Inflammatory macrophage treated with lipopolysaccharide for 4 hours (primary cell): ENCODE measurements at places on chromosomes 16 and 17.

GRCh38 chr17:76365256-76365903, 11.7 kb upstream of the PRPSAP1 start:
- peak; percentile 19 for DNase-seq

DNA sequence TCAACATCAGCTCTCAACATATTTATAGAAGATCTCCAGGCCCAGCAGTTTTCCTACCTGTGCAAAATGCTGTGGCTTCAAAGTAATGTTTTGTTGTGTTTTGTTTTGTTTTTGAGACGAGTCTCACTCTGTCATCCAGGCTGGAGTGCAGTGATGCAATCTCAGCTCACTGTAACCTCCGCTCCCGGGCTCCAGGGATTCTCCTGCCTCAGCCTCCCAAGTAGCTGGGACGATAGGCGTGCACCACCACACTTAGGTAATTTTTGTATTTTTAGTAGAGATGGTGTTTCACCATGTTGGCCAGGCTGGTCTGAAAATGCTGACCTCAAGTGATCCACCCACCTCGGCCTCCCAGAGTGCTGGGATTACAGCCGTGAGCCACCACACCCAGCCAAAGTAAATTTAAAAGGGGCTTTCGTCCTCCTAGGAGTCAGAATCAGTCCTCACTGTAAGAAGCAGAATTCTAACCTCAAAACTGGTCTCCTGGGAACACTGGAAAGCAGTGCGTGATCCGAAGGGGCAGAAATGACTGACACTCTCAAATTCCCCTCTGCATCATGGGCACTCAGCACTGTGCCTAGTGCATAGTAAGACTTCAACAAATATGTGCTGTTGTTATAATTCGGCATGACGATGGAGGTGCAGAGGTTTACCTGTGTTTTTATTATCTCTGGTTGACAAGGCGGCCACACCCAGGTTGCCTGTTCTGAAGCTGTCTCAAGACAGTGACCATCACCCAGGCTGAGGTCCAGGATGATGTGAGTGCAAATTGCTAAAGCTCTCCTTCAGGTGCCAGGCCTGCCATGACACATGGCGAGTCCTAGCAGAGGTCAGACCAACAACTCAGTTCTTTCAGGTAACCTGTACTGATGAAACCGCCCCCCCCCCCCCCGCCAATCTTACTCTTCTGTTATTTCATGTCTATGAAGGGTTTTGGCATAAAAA, 59.8 kb downstream of the ADCY9 start:
- DNase-seq = no peak

GRCh38 chr16:14146445-14146844, 75.3 kb downstream of the MRTFB start:
- no peak for DNase-seq

- no peak for DNase-seq
Observed at GRCh38 chr16:3026609-3027488, 3.0 kb downstream of the THOC6 start.

DNA sequence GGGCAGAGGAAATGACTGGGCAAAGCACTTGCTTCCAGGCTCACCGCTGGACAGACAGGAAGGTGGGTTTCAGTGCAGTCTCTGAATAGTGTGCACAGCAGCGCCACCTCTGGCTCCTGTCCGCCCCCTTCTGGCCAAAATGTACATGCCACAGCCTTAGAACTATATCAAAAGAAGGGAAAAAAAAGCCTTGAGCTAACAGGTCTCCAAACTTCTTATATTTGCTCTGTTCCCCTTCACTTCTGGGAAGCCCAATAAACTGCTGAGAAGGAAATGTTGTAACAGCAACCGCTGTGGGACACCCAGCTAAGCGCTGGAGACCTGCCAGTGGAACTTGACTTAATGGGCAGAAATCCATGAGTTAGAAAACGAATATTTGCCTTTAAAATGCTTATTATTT, 17.5 kb downstream of the COG7 start:
- DNase-seq = peak; percentile 66

- no peak for DNase-seq
Observed at GRCh38 chr17:27569884-27570577, 61.0 kb upstream of the LGALS9 start.

DNA sequence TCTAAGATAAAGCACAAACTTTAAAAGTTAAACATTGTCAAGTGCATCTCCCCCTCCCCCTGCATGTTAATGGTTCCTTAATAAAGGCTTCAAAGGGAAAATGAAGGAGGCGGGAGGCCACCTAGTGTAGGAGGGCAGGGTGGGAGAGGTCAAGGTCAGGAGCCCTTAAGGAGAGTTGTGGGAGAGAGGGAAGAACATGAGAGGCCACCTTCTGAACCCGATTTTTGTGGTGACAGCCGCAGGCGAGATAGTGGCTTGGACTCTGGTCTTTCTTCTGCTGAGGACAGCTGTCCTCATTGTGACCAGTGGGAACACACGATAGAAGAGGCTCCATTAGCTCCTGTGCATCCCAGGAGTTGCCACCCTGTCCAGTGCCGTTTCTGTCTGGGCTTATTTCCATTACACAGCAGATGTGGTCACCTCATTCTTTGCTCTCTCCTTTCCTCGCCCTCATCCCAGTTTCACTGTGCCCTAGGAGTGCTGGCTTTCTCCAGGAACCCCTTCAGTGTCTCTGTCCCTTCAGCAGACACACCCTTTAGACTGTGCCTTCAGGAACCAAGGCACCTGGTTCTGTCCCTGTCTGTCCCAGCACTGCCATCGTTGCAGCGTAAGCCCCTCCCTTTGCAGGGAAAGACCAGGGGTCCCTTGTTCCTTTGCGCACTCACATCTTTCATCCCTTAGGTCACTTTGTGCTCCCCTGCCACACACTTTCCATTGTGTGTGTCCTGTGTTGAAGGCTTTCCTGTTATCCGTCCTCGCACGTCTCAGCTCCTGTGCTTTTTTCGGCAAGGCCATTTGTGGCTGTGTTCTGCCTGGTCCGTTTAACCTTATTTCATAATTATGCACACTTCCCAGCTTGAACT, 7.5 kb downstream of the SEC14L1 start:
- DNase-seq = no peak

GRCh38 chr17:1709971-1710806, at the start of gene TLCD2:
TLCD2 (minus strand) TSS chr17:1710377; CDS start chr17:1710242, 135 bp downstream.
- DNase-seq = peak; percentile 50

DNA sequence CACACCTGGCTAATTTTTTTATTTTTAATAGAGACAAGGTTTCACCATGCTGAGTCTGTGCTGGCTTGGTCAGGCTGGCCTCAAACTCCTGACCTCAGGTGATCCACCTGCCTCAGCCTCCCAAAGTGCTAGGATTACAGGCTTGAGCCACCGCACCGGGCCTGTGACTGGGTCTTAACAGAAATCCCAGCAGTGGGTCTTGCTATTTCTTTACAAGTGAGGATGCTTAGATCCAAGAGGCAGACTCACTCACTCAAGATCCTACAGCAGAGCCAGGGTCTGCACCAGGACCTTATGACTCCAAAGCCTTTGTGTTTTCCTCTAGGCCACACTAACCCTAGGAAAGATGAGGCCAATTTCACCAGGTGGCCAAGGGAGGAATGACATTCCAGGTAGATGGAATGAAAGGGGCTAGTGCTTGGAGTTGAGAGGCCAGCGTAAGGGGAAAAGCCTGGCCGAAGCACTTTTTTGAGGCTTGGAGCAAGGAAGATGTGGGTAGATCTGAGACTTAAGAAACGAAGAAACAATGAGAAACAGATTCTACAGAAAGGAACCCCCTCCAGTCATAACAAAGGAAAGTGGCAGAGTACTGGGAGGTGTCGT, 5.7 kb upstream of the STAT5A start:
- no peak for DNase-seq

DNA sequence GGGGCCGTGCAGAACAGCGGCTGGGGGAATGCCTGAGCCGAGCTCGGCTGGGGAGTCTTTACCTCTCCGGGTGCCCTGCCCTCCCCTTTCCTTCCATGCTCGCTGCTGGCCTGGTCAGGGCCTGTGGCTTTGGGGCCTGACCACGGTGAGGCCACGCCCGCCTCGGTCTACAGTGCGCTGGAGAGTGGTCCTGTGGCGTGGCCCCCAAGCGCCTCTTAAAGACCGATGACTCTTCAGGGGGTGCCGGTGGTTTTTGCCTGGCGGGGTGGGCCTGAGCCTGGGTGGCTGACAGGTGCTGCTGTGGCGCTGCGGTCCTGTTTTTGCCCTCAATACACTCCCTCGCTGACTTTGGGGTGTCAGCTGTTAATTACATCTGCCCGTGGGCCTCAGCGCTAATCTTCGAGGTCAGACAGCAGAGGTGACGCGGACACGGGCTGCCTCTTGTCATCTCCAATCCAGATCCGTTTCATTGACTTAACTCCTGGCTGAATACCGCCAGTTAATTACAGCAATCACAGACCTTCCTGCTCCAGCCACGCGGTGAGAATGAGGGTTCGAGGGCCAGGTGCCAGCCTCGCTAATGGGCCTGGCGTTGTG, 29.7 kb downstream of the GSE1 start:
- DNase-seq = no peak

DNA sequence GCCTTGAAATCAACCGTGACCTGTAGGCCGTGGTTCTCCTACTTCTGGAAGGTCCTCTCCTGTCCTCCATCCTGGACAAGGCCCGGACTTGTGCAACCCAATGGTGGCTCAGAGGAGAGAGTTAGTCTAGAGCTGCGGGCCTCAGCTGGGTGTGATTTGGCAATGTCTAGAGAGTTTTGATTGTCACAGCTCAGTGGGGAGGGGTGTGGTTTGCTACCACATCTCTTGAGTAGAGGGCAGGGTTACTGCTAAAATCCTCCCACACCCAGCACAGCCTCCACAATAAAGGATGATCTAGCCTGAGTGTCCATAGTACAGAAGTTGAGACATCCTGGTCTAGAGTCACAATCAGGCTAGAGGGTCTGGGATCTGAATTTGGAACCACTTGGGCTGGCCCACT, 40.3 kb downstream of the MYH13 start:
- DNase-seq = no peak

GRCh38 chr16:87332150-87332549, 15.0 kb upstream of the C16orf95 start:
- DNase-seq = no peak

GRCh38 chr16:50267651-50268050, 1.3 kb downstream of the ADCY7 start:
- DNase-seq = peak; percentile 56

DNA sequence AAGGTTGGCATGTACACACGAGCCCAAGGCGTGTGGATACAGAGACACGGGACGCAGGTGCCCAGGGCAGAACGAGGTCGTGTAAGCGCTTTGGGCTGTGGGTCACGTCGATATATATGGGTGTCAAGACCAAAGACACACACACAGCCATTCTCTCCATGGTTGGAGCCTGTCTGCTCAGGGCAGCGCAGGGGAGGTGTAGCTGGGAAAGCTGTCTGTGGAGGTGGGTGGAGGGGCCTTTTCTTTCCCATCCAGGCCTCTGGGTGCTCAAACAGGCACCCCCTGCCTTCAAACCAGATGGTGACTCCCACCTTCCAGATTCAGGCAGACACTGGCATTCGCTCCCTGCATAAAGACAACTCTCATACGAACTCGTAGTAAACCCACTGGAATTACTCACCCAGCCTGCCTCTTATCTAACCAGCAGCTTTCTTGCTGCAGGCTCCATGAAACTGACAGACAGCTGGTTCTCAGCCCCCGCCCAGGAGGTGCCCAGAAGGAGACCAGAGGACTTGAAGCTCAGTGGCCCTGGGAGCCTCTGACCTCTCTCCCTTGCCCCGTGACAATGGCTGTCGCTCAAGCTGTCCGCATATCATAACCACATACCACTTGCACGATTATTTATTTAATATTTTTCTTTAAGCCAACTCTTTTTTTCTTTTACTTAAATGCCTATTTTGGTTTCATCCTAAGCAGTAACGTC, 237.1 kb downstream of the KATNIP start:
- DNase-seq = no peak

DNA sequence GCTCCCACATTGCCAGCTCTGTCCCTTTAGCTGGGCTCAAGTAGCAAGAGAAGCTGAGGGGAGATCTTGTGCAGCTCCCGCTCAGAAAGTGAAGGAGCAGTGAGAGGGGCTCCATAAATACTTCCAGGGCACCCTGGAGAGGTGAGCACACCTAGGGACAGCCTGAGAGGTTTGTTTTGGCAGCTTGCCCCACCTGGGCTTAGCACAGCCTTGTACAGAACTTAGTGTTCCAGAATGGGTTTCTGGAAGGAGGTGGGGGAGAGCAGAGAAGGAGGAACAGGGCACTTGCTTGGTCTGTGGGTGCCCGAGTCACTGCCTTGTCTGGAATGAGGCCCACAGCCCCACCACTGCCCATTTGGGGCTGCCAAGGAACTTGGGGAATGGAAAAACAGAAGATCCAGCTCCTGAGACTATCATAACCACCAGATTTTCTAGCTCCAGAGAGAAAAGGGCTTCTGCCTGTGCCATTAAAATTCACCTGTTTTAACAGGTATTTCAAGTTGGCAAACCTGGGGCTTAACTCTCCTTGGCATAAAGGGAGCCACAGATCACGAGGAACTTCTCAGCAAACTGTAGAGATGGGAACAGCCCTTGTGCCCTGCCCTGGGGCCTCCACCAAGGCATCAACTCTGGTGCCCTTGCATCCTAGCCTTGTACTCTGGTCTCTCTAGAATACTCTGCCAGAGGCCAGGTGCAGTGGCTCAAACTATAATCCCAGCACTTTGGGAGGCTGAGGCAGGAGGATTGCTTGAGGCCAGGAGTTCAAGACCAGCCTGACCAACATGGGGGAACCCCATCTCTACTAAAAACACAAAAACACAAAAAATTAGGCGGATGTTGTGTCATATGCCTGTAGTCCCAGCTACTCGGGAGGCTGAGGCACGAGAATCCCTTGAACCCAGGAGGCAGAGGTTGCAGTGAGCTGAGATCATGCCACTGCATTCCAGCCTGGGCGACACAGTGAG, 1.9 kb downstream of the PRR15L start:
- DNase-seq = no peak

- no peak for DNase-seq
Observed at GRCh38 chr17:17886726-17887125, 49.9 kb upstream of the SREBF1 start.

GRCh38 chr16:19128454-19129200, 14.9 kb downstream of the ITPRIPL2 start:
- no peak for DNase-seq

DNA sequence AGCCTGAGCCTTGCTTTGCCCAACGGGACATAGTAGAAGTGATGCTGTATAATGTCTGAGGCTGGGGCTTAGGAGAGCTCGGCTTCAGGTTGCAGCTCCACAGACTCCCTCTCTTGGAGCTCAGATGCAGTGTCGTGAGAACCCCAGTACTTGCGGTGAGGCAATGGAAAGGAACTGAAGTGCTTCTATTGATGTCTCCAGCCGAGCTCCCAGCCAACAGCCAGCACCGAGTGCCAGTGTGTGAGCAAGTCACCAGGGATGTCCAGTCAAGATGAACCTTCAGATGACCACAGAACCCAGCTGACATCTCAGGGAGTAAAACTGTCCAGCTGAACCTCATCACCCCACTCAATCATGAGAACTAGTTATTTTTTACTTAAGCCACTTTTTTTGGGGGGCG, 268.1 kb downstream of the IRF8 start:
- no peak for DNase-seq

DNA sequence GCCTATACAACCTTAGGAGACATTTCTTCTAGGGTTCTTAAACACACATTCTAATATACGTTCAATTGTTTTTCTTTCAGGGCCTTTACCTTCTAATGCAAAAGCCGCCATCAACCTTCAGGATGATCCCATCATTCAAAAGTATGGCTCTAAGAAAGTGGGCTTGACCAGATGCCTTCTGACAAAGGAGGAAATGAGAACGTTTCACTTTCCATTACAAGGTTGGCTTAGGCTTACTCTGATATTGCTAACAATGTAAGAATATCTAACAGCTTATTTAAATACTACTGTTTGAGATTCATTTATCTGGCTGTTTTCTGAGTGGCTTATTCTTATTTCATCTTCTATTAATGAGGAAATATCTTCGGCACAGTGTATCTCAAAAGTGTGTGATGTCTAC, 15.4 kb downstream of the REXO5 start:
- DNase-seq = peak; percentile 19
